IMR-90 (cell line): ENCODE measurements at places on chromosomes 13 and 19. TPM values are rescaled to one million over a fixed set of nuclear protein-coding genes. Genes with fewer than 3 reads are reported as not detected.
A peak's percentile ranks its signal among the peaks of the same experiment; 100 is the strongest.

The TTC9B gene
- not detected in 2 replicates for polyA plus RNA-seq

The CA11 gene
- 2.7 and 2.9 TPM in 2 replicates for polyA plus RNA-seq

The DNAAF3 gene
- polyA plus RNA-seq, result 0.34 TPM in 2 replicates

The MTUS2 gene
- 0.02 TPM in 1 of 2 replicates, not detected in the other for polyA plus RNA-seq

The SULT2A1 gene
- not detected in 2 replicates for polyA plus RNA-seq

The TINCR gene
- 0.03 and 0.05 TPM in 2 replicates for polyA plus RNA-seq

The PLK5 gene
- polyA plus RNA-seq, result 0.04 TPM in 1 of 2 replicates, not detected in the other

The DCT gene
- not detected in 2 replicates for polyA plus RNA-seq

The MEIOSIN gene
- not detected in 2 replicates for polyA plus RNA-seq

The LHB gene
- not detected in 2 replicates for polyA plus RNA-seq

DNA sequence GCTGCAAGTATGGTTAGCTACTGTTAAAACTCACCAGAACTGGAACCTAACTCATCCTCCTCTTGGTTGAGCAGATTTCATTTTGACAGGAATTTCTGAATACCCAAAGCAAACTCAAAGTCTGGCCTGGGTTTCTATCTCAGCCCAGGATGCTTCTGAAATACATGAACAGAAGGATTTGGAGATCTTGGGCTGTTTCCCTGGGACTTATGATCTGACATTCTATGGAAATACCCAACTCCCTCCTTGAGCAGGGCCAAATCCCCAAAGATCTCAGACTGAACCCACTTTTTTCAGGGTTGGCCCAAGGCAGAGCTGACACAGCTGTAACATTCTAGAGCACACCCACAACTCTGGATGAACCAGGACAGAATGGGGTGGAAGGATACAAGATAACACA, 1.1 kb upstream of the ITM2B start:
- no peak overlapping the region for H3K27ac ChIP-seq
- no peak overlapping the region for H3K4me3 ChIP-seq
- DNase-seq, result no peak
- peaks cover 6% of the 10 kb centered on the region for H3K4me1 ChIP-seq

- DNase-seq, result no peak
- H3K27ac ChIP-seq, result no peak overlapping the region
- H3K36me3 ChIP-seq, result no peaks in the 10 kb centered on the region
- peak overlapping the region; percentile 44 for H3K4me3 ChIP-seq
- H3K27me3 ChIP-seq, result peaks cover 54% of the 10 kb centered on the region
- H3K4me1 ChIP-seq, result no peaks in the 10 kb centered on the region; the same call in 1 of the 2 replicates
Measured at GRCh38 chr13:57630661-57631595, 616 bp upstream of the PCDH17 start.

- H3K27ac ChIP-seq, result peak overlapping the region; percentile 99
- peaks cover 37% of the 10 kb centered on the region for H3K4me1 ChIP-seq
- peaks cover 2% of the 10 kb centered on the region; the same call in 1 of the 2 replicates for H3K36me3 ChIP-seq
- H3K27me3 ChIP-seq, result no peaks in the 10 kb centered on the region
Measured at GRCh38 chr13:114119196-114119595, 13.2 kb downstream of the RASA3 start.

DNA sequence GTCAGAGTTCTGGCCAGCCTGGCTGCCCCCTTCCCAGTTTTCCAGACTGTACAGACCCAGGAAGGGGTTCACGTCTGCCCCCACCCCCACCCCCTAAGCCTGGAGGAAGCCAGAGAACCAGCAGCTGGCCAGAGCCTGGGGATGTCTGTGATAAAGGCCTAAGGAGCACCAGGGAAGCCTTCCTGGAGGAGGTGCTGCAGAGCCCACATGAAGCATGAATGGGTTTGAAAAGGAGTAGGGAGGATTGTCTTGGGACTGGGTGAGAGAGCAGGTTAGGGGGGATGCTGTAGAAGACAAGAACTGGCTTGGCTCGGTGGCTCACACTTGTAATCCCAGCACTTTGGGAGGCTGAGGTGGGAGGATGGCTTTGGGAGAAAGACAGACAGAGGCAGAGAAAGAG, 5.8 kb downstream of the SHKBP1 start:
- peaks cover 1% of the 10 kb centered on the region for H3K4me1 ChIP-seq
- no peak for DNase-seq
- peaks cover 49% of the 10 kb centered on the region for H3K36me3 ChIP-seq
- no peaks in the 10 kb centered on the region for H3K27me3 ChIP-seq

DNA sequence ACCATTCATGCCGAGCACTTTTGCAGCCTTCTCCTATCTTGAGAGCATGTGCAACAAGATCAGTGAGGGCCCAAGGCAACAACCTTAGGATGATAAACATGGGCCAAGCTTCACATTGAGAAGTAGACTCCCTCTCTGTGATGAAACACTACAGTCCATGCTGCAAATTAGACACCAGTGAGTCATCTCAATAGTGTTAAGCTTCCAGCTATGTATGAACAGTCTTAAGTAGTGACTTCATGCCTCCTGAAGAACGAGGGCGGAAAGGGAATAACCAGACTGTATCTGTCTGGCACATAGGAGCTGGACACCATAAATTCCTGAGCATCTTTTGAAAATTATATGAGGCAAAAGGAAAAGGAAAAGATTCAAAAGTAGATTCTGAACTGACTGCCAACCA, 309.9 kb upstream of the SLITRK1 start:
- H3K27ac ChIP-seq, result no peak overlapping the region
- H3K4me1 ChIP-seq, result no peaks in the 10 kb centered on the region

DNA sequence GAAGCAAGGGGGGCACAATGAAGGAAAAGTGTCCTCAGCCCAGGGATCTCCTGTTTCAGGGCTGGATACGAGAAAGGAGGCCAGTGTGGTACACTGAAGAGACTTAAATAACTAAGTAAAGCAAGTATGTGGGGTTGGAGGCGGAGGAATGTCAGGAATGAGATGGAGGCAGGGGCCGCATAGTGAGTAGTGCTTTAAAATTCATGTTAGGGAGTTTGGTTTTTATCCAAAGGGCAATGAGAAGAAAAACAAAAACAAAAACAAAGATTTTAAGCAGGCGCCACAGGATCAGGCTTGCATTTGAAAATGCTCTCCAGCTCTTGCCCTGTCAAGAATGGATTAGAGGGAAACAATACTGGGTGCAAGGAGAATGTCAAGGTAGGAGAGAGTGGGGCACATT, 273.4 kb downstream of the DCLK1 start:
- peak overlapping the region; percentile 44; the same call in 1 of the 2 replicates for H3K27ac ChIP-seq
- peak; percentile 32 for DNase-seq
- H3K36me3 ChIP-seq, result no peaks in the 10 kb centered on the region
- H3K4me3 ChIP-seq, result no peak overlapping the region

- H3K4me3 ChIP-seq, result no peak overlapping the region
- no peaks in the 10 kb centered on the region for H3K36me3 ChIP-seq
- H3K27ac ChIP-seq, result no peak overlapping the region
- peaks cover 4% of the 10 kb centered on the region; the same call in 1 of the 2 replicates for H3K27me3 ChIP-seq
- no peaks in the 10 kb centered on the region for H3K4me1 ChIP-seq
Measured at GRCh38 chr13:30487075-30487470, 21.3 kb upstream of the HMGB1 start.

DNA sequence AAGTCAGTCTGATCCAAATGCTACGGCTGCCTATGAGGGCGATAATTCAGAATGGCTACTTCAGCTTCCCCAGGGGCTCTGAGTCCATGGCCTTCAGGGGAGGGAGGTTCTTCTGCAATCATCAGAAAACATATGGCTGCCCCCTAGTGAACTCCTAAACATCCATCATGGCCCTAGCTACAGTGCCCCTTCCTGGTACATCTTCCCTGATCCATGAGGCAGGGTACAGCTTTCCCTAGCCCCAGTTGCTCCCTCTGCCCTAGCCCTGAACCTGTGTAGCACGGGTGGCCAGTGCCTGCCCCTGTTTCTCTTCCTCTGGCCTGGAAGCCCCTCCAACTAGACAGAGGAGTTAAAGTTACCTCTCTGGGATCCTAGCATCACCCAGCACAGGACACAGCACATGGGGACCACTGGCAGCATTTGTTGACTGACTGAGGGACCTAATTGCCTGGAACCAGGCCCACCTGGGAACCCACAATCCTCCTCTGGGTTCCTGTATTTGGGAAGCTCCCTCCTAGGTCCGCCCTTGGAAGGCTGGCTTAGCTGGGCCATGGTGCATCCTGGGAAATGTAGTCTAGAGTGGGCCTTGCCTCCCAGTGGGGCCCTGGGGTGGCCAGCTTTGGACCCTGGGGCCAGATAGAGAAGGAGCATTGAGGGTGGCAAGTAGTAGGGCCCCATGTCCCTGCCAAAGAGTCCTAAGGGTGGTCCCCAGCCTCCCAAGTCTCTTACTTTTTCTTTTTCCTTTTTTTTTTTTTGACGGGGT, 17.7 kb upstream of the SEMA6B start:
- no peaks in the 10 kb centered on the region for H3K36me3 ChIP-seq
- H3K4me3 ChIP-seq, result no peak overlapping the region
- no peak overlapping the region for H3K27ac ChIP-seq
- H3K4me1 ChIP-seq, result peaks cover 9% of the 10 kb centered on the region
- H3K27me3 ChIP-seq, result peaks cover 30% of the 10 kb centered on the region

DNA sequence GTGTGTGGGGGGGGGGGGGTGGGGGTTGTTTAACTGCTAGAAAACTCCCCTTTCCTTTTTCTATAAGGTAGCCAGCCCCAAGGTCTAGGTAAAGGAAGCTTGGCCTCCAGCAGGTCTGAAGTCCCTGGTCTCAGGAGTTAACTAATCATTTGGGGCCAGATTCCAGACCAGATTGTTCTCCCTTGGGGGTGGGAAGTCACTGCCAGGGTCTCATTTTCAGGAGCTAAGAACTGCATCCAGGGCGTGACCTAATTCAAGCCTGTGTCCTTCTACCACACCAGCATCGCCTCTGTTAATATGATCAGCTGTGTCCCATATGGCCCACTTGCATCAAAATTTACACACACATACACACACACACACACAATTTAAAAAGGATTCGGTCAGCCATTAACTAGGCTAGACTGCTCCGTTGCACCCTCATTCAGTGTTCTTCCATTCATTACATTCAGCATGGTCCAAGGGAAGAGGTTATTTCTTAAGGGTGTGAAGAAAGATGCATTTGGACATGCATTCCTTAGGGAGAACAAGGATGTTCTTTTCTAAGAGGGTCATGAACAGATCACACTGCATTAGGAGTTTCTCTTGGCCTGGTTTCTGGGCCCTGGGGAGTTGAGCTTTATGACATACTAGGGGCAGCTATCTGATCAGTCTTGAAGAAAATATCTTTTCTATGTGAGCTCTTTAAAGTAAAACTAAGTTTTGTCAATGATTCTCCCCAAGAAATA, 91.0 kb downstream of the FGF14 start:
- H3K4me3 ChIP-seq, result no peak overlapping the region
- DNase-seq, result no peak
- H3K36me3 ChIP-seq, result no peaks in the 10 kb centered on the region
- no peaks in the 10 kb centered on the region for H3K27me3 ChIP-seq
- no peak overlapping the region for H3K27ac ChIP-seq
- no peaks in the 10 kb centered on the region for H3K4me1 ChIP-seq

DNA sequence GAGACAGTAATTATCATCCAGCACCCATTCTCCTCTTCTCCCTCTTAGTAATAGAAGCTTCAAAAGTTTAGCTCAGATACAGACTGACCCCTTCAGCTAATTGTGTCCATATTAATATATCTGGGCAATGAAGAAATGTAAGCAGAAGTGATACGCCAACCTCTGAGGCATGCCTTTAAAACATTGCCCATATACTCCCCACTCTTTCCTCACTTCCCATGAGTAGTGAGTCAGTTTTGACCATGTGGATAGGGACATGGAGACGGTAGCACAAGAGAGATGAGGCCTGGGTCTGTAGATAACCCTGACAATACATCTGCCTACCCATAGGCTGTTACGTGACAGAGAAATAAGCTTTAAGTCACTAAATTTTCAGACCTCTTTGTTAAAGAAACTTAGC, 147.6 kb downstream of the KCTD12 start:
- no peaks in the 10 kb centered on the region for H3K36me3 ChIP-seq
- no peak for DNase-seq
- no peak overlapping the region for H3K4me3 ChIP-seq
- no peaks in the 10 kb centered on the region for H3K27me3 ChIP-seq
- H3K27ac ChIP-seq, result no peak overlapping the region

DNA sequence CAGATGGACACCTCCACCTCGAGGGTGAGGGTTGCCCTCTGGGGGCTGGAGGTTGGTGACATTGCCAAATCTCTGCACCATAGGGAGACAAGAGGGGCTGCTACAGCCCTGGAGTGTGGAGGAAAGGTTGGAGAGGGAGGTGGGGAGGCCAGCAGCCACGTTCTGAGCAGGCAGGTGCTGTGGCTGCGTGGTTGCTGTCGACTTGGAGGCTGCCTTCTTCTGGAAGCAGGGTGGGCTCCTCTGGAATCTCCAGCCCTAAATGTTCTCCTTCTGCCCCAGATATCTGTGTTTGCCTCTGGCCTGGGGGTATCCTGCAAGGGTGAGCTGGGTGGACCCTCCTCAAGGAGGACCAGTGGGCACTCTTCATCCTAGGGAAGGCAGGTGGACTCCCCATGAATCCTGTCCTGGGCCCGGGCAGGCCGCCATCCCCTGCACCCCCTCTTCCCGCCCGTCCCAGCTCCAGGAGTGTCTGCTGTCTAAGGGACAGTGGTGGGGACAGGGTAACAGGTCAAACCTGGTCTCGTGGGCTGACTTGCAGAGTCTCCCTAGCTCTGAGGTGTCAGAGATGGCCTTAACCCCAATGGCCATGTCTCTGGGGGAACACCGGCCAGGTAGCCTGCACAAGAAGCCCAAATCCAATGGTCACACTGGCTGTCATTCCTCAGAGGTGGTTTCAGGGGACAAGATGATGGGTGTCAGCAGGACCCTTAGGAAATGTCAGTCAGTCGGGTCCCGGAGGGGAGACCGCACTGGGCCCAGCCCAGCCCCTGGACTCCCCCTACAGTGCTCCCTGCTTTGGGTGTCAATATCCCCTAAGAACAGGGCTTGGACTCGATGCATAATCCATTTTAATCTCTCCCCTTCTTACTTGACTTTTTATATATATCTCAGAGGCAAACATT, 32.3 kb upstream of the ZNF536 start:
- no peaks in the 10 kb centered on the region for H3K27me3 ChIP-seq
- no peak overlapping the region for H3K27ac ChIP-seq
- DNase-seq, result no peak
- no peaks in the 10 kb centered on the region for H3K36me3 ChIP-seq

DNA sequence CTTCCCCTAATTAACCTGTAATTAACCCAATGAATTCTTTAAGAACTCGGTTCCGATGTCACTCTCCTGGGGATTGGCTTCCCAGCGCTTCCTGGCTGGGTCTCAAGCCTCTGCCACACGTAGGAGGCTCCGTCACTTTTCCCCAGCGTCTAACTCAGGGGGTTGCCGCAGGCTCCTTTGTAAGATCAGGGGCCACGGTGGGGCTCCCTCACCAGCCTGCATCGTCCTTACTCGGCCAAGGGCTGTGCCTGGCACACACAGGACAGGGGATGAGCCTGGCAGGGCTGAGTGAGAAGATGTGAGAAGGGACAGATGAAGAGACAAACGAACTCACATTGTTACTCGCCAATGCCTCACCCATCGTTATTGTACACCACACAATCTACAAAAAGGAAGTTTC, 20.9 kb upstream of the ATP11A start:
- no peaks in the 10 kb centered on the region for H3K4me1 ChIP-seq
- H3K36me3 ChIP-seq, result no peaks in the 10 kb centered on the region
- DNase-seq, result no peak
- H3K27ac ChIP-seq, result no peak overlapping the region
- H3K27me3 ChIP-seq, result peaks cover 38% of the 10 kb centered on the region

DNA sequence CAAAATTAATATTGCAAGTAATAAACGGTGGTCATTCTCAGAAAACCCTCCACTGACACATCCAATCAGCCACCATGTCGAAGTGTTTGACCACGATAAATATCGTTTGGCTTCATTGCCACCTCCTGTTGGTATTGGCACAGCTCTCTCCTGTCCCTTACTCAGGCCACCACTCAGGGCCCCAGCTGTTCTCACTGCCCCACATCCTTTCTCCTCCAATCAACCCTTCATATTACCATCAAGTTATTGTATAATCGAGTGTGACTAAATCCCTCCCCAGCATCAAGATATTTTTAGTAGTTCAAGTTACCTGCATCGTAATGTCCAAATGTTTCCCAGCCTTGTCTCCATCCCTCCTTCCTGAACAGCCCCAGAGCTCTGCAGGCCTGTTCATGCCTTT, 50.4 kb downstream of the SACS start:
- H3K4me3 ChIP-seq, result no peak overlapping the region
- H3K4me1 ChIP-seq, result peaks cover 11% of the 10 kb centered on the region
- no peak overlapping the region for H3K27ac ChIP-seq
- no peaks in the 10 kb centered on the region for H3K27me3 ChIP-seq
- no peak for DNase-seq
